ENCODE measurements at places on chromosomes 1 and 21.

- no peak for DNase-seq
Observed at GRCh38 chr1:225962440-225962975, 21.5 kb upstream of the LEFTY2 start.

- DNase-seq, result no peak
Observed at GRCh38 chr1:160121388-160121787, 5.8 kb downstream of the ATP1A2 start.

- peak; percentile 67 for DNase-seq
Observed at GRCh38 chr1:10639775-10640578, 156.5 kb downstream of the CASZ1 start.

DNA sequence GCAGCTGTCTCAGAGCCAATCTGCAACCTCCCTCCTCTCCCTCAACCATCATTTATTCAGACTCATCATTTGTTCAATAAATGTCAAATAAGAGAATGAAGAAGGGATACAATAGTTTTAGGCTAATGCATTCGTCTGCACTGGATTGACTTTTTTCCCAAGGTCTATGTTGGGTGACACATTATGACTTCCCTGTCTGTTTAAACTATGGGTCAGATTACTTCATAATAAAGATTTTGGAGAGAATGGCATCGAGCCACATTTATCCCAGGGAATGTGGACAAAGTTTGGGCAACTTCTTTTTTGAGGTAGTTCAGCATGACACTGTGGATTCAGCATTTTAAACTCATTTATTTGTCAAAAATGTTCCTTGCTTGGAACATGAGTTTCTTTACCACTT, 107.4 kb upstream of the ADGRL2 start:
- no peak for DNase-seq

GRCh38 chr1:94384485-94385265, 33.5 kb upstream of the ABCD3 start:
- DNase-seq, result no peak

- peak; percentile 17 for DNase-seq
Observed at GRCh38 chr1:208851366-208851765, 607.2 kb upstream of the PLXNA2 start.

- no peak for DNase-seq
Observed at GRCh38 chr1:146021050-146021445, 487 bp downstream of the HJV start.
